ENCODE measurements at places on chromosomes 1 and 21.

GRCh38 chr21:44984792-44985440, 45.1 kb downstream of the SLX9 start:
- DNase-seq, result no peak

DNA sequence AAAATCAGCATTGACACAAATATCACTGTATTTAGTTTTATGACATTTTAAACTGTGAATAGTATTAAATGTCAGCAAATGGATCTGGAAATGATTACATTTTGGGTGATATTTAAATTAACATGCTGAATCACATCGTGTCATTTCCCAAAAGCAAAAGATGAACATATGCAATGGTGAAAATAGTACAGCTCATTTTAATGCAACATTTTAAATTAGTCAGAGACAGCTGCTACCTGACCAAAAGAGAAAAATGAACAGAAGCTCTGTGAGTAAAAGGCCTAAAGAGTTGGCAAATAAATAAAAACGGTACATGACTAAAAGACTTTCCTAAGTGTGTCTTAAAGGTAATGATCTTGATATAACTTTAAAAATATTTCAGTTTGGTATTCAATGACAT, 86.0 kb upstream of the GNG4 start:
- no peak for DNase-seq

DNA sequence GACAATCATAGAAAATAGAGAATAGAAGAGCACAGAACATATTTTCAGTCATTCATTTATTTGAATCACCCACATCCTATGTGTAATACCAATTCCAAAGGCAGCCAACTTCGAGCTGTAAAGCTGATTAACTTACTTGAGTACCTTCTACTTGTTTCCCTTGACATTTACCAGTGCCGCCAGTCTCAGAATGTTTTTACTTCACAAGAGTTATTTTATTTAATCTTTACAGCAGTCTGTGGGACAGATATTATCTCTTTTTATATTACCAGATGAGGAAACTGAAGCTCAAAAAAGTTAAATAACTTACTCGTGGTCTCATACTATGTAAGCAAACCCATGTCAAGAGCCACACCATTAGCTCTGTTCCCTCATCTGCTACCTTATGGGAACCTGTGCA, 56.6 kb downstream of the FGGY start:
- no peak for DNase-seq

DNA sequence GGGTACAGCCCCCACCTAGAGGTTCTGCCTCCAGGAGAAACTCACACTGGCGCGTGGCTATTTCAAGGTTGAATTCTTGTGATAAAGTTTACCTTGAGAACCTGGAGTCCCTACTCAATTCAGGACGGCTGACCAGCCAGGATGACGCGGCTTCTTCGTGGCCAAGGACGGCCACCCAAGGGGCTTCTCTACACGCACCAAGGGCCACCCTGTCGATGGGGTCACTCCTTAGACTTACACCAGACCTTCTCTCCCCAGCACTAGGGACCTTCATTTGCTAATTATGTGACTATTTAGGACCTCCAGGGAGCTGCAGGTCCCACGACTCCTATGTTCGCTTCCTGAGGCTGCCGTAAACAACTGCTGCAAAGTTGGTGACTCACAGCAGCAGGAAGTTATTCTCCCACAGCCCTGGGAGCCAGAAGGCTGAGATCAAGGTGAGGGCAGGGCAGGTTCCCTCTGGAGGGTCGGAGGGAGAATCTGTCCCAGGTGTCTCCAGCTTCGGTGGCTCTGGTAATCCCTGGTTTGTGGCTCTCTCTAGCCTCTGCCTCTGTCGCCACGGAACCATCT, 135.9 kb downstream of the NPHP4 start:
- DNase-seq, result no peak

- DNase-seq, result no peak
Observed at GRCh38 chr1:227944931-227945890, 2.5 kb downstream of the WNT9A start.

DNA sequence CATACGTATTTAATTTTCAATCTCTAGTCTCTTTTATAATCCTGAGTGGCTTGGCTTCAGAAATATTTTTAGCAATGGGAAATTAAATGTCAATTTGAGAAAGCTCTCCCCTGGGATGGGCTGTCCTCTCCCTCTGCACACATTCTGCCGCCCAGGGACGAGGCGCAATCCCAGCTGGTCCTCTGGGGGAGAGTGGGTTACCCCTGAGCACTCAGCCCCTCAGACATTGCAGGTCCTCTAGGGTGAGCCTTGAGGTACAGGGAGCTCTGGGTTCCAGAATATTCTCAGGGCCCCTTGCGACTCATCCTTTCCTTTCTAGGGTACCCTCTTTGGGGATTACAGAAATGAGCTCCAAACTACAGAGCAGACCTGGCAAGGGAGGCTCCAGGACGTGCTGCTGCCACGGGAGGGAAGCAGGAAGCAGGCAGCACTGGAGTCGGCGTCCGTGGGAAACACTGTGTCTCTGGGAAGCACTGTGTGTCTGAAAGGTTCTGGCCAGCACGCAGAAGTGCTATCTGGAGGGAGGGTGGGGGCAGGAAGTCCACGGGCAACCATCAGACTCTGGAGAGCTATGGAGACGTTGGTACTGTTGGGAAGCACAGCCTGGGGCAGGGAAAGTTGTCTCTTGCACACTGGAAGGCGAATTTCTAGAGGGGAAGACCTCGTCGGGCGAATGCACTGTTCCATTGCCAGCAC, 343.3 kb upstream of the VAMP3 start:
- no peak for DNase-seq

DNA sequence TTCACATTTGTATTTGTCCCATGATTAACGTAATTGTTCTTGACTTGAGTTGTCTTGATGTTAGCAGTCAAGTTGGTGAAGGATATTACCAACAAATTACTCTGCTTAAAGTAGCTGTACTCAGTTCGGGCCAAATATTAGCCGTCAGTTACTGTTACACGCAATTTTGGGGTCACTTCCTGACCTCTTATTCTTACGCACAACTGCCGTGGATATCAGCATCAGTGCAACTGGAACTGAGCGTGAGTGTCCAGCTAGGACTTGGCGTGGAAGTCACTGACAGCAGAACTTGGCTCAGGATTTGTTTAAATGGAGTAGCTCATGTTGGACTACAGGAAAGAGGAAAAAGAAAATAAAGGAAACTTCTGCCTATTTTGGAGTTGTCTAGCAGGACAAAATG, 56.4 kb downstream of the ADAMTS1 start:
- no peak for DNase-seq

- no peak for DNase-seq
Observed at GRCh38 chr1:30732277-30732996, 9.1 kb upstream of the MATN1 start.

- DNase-seq, result no peak
Observed at GRCh38 chr1:222691016-222691415, 21.3 kb downstream of the AIDA start.

DNA sequence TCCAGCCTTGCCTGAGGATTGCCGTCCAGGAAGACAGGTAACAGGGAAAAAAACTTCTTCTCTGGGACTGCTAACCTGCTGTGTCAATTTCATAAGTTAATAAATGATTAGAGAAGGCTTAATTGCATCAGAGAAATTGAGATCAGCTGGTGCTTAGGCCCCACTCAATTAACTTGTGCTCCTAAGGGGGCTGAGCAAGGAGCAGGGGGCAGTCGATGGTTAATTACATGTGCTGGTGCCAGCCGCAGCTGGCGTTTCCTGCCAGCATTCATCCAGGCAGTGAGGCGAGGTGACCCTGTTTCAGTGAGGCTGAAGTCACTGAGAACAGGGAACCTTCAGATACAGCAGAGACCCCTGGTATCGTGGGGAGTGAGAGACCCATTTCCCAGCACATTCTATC, 60.0 kb downstream of the FAM163A start:
- no peak for DNase-seq

DNA sequence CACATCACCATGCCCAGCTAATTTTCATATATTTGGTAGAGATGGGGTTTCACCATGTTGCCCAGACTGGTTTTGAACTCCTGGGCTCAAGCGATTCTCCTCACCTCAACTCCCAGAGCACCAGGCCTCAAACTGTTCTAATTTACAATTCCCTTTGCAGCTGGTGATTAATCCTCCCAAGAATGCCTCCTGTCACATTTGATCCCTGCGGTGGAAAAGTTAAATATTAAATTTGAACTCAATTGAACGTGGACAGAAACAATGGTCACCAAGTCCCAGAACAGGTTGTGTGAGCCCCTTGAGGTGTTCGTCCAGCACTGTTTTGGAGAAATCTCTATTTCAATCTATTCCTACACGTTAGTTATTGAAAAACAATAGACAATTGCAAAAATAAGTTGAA, 2.0 kb upstream of the ANKRD35 start:
- DNase-seq, result no peak

Data from stimulated activated CD8-positive, alpha-beta memory T cell treated with anti-CD3 and anti-CD28 coated beads, Interleukin-12 subunit alpha, Interleukin-12 subunit beta, amount 100 ng/mL, for 4 hours (primary cell).